ENCODE measurements at places on chromosomes 1 and 21. TPM values are rescaled to one million over a fixed set of nuclear protein-coding genes. Genes with fewer than 3 reads are reported as not detected.

GRCh38 chr21:19590044-19590443 is 1186.5 kb upstream of the TMPRSS15 start:
- H3K27ac ChIP-seq, result no peak overlapping the region
- no peak overlapping the region for H3K4me3 ChIP-seq
- no peaks in the 10 kb centered on the region for H3K36me3 ChIP-seq
- no peaks in the 10 kb centered on the region for H3K27me3 ChIP-seq
- H3K4me1 ChIP-seq, result no peaks in the 10 kb centered on the region

DNA sequence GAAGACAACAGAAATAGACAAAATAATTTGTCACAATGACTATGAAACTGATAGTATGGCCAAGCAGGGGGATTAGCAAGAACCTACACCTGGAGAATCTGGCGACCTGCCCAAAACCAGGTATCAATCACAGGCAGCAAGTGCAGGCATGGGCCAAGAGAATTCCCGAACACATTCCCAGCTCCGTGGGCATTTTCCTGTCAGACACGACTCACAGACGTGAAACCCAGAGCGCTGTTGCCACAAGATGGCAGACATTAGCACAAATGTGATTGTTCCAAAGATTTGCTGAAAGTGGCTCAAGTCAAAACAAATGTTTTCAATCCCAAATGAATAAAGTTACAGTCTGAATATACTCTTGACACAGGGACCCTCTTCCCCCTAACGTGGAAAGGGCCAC is 36.8 kb downstream of the HLCS start:
- DNase-seq, result no peak
- H3K4me3 ChIP-seq, result no peak overlapping the region
- peaks cover 10% of the 10 kb centered on the region for H3K36me3 ChIP-seq
- no peak overlapping the region for H3K27ac ChIP-seq
- peaks cover 4% of the 10 kb centered on the region for H3K4me1 ChIP-seq

DNA sequence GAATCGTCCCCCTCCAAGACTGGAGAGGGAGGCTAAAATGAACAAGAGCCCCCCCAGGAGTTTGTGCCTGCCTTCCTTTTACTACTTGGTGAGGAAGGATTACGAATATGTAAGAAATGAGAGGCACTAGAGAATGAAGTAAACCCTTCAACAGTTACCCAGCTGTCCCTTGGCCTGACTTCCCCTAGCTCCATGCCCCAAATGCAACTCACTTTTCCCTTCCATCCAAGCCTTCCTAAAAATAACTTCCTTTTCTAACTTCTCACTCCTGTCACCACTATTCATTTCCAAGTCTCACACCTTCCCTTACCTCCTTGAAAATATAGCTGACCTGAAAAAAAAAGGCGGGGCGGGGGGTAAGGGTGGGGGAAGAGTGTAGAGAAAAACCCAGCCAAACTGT is 96.6 kb upstream of the HNRNPU start:
- peaks cover 2% of the 10 kb centered on the region for H3K27me3 ChIP-seq
- DNase-seq, result no peak
- H3K36me3 ChIP-seq, result no peaks in the 10 kb centered on the region
- peaks cover 13% of the 10 kb centered on the region for H3K4me1 ChIP-seq
- no peak overlapping the region for H3K4me3 ChIP-seq
- H3K27ac ChIP-seq, result no peak overlapping the region

- H3K27ac ChIP-seq, result no peak overlapping the region
- no peaks in the 10 kb centered on the region for H3K4me1 ChIP-seq
- no peaks in the 10 kb centered on the region for H3K27me3 ChIP-seq
Observed at GRCh38 chr1:188355847-188356246, 1527.1 kb downstream of the PLA2G4A start.

SERBP1 gene
- total RNA-seq, result 476 TPM

DNA sequence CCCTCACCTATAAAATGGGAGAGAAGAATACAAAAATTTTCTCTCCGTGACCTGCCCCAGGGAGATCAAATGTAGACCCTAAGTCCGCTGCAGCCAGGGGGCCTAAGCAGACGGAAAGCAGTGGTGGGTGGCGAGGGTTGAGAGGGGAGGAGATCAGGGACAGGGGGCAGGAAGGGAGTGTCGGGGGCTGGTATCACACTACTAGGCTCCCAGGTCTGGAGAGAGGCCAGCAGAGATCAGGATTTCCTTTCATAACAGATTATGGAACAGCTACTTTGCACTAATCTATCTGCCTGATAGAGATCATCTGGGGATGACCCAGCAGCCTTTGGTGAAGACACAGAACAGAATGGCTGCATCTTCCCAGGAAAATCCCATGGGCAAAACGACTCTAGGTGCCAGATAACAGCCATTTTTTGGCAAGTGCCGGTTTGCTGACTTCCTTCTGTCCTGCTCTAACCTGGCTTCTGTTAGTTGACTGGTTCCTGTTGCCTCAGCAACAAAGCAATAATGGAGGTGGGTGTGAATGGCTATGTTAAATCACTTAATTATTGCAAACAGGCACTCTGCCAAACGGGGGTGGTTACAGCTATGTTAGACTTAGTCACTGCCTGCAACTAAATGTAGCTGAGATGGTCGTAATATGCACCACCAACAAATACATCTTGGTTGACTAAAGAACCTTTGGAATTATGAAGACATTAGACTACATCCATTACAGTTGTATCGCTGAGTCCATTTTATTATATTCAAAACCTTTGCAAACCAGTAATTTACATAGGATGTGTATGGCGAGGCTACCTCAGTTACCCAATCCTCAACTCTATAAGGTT is 30.0 kb upstream of the EPS8L3 start:
- DNase-seq, result peak; percentile 81
- peaks cover 2% of the 10 kb centered on the region for H3K36me3 ChIP-seq
- H3K27me3 ChIP-seq, result no peaks in the 10 kb centered on the region
- no peak overlapping the region for H3K4me3 ChIP-seq

PLPPR5 gene
- 0.07 TPM for total RNA-seq

DNA sequence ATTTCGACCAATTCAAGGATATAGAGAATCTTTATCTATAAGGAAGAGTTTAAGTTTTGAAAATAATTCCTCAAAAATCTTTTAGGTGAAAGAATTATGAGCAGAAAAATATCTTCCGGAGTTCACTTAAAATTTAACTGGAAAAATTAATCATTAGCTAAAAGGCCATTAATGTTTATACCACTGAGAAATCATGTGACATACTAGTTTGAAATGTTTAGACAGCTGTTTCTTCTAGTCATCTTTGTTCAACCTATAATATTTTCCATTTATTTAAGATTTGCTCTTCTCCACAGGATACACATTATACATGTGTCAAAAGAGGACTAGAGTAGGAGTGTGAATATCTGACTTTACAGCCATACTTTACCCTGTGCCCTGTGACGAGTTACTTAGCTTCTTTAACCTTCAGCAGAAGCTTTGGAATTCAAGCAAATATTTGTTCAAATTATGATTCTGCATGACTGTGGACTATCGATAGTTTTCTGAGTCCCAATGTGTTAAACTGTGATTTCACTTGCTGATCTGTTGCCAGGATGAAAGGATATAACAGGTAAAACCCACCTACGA is 374.8 kb downstream of the BRINP3 start:
- no peaks in the 10 kb centered on the region for H3K27me3 ChIP-seq
- H3K27ac ChIP-seq, result no peak overlapping the region
- H3K4me3 ChIP-seq, result no peak overlapping the region
- H3K36me3 ChIP-seq, result no peaks in the 10 kb centered on the region
- no peaks in the 10 kb centered on the region for H3K4me1 ChIP-seq
- DNase-seq, result no peak

CNTN2 gene
- not detected for total RNA-seq

- no peak for DNase-seq
- peaks cover 18% of the 10 kb centered on the region for H3K27me3 ChIP-seq
- H3K36me3 ChIP-seq, result peaks cover 11% of the 10 kb centered on the region
- H3K4me1 ChIP-seq, result peaks cover 43% of the 10 kb centered on the region
- H3K27ac ChIP-seq, result no peak overlapping the region
Observed at GRCh38 chr1:117608115-117608615, 2.3 kb downstream of the TENT5C start.

DNA sequence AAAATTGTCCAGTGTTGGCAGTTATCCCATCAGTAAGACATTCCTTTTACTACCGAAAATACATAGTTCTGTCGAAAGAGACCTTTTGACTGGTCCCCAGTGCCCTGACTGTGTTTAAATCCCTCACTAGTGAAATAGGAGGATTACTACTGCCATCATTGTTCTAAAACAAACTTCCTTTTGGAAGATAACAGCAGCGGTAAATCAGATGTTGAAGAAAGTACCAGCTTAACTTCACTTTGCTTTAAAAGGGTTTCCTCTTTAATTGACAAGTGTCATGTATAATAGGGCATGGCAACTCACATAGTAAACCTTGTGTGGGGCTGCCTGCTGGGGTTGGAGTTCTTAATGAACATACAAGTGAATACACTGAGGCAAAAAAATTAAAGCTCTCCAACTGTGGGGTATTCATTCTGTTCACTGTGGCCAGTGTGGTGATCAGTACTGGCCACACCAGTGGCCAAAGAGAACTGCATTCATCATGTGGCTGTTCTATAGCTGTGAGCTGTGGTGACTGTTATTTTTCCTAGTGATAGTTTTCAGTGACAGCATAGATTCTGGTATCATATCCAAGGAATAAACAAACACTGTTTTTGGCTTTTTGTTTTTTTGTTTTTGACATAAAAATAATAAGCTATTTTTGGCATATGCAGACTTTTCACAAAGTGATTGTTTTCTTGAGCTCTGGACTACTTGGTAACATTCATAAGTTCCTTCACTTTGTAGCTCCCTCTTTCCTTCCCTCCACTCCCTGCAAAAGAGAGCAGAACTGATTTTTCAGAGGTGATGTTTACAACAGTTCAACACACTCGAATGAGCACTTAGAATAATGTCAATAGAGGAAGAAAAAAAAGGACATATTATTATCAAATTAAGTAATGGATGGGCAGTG is 74.5 kb downstream of the NFIA start:
- peaks cover 2% of the 10 kb centered on the region for H3K36me3 ChIP-seq
- H3K4me3 ChIP-seq, result no peak overlapping the region
- H3K4me1 ChIP-seq, result peaks cover 25% of the 10 kb centered on the region
- no peak for DNase-seq
